Muscle of arm (tissue), 14 donors: ENCODE measurements at places on chromosomes 5 and 9.
A peak's percentile ranks its signal among the peaks of the same experiment; 100 is the strongest.

- no peak for DNase-seq
These were observed 501.6 kb downstream of the DTWD2 start for GRCh38 chr5:118486647-118487225.

DNA sequence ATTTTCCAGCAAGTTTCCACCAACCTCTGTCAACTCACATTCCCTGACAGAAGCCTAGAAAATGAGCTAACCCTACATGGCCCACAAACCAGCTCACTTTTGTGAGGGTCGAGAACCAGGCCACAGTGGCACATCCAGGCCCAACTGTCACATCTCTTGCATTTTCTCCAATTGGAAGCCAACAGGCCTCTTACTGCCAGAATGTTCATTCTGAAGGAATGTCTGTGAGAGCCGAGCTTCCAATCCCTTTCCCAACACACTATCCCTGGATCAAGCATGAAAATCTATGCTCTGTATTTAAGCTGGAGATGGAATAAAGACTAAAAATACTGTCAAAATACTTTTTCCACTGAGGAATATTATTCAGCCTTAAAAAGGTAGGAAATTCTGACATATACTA lies 20.0 kb downstream of the MARCHF3 start:
- DNase-seq = no peak

- DNase-seq = no peak
These were observed 223.4 kb upstream of the SLC24A2 start for GRCh38 chr9:20012232-20012631.

DNA sequence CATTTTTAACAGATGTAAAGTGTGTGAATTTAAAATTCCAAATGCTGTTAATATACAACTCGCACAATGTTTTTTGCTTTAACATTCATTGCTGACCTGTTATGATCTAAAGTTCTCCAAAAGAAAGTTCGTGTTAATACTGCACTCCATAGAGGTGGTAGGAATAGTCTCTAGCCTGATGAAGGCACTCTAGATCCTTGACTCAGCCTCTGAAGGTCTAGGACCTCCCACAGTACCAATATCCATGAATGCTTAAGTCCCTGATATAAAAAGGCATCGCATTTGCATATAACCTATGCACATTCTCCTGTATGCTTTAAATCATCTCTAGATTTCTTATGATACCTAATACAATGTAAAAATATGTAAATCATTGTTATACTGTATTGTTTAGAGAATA lies 213.6 kb downstream of the EFNA5 start:
- no peak for DNase-seq

DNA sequence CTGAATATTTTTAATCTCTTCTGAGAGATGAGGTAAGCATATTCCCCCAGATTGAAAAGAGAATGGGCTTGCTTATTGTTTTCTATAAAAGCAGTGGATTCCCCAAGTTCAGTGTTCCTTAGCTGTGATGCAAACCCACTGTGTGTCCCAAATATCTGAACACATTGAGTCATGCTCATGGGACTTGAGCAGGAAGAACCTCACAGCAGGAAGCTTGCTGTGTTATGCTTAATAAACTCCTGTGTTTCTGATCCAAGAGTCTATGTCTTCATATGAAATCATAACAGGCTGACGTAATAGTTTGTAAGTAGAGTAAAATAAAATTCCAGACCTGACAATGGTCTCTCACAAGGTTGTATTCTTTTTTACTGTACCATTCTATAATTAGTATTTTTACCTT lies 24.8 kb upstream of the LOX start:
- no peak for DNase-seq

DNA sequence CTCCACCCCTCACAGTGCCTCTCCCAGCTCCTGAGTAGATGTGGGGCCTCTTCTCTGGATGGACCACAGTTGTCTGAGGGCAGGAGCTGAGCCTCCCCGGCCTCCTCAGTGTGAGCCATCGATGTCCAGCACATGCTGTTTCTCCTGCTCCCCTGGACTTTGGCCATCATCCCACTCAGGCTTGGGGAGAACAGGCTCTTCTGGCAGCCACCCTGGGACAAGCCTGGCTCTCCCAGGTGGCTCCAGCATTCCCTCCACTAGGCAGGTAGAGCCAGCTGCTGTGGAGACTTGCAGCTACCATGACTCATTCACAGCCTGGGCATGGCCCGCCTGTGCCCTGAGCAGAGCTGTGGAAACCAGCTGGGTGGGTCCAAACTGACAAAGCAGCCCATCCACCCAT lies 77.0 kb downstream of the CSNK1A1 start:
- DNase-seq = no peak

- DNase-seq = no peak
These were observed 34.9 kb upstream of the B4GALT1 start for GRCh38 chr9:33202018-33202417.

DNA sequence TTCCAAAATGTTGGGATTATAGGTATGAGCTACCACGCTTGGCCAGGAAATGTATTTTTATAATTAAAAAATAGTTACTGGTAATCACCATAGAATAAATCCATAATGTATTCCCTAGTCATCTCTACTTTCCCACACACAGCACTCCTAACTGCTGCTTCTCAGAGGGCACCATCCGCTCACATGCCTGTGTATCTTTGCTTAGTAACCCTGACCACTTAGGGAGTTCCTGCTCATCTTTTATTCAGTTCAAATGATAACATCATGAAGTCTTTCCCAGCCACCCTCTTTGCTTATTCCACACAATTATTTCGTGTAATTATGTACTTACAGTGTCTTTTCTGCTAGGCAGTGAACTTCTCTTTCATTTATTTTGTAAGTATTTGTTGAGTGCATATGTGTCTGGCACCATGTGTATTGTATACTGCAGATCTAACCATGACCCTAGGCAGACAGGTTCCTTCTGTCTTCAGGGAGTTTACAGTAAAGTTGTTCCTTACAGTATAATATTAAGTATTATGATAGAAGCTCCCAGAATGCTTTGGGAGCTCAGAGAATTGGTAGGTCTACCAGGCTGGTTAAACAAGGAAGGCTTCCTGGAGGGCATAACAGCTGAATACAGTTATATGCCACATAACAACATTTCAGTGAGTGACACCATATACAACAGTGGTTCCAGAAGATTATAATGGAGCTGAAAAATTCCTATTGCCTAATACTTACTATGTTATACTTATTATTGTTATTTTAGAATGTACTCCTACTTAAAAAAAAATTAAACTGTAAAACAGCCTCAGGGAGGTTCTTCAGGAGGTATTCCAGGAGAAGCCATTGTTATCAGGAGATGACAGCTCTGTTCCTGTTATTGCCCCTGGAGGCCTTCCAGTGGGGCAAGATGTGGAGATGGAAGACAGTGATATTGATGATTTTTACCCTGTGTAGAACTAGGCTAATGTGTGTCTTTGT lies 39.2 kb downstream of the DCAF10 start:
- DNase-seq = no peak

DNA sequence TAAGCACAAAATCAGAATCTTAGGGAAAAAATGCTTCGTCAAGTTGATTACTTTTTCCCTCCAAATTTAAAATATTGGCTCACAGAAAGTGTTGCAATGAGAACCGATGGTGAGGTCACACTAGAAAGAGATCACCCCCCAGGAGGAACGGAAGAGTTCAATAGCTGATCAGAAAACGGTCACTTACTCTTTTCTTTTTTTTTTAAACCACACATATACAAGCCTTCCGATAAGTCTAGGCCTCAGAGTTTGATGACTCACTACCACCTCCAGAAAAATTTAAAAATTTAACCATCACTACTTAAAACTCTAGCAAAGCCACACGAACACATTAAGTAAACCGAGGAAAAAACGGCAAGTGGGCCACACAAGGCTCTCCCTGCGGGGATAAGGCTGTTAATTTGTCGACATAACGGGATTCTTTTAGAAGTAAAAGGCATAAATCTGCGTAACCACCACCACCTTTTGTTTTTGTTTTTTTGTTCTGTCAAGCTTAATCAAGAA lies 1.2 kb downstream of the SURF4 start:
- DNase-seq = no peak

- DNase-seq = no peak
These were observed 63.3 kb upstream of the PCA3 start for GRCh38 chr9:76700916-76701315.

DNA sequence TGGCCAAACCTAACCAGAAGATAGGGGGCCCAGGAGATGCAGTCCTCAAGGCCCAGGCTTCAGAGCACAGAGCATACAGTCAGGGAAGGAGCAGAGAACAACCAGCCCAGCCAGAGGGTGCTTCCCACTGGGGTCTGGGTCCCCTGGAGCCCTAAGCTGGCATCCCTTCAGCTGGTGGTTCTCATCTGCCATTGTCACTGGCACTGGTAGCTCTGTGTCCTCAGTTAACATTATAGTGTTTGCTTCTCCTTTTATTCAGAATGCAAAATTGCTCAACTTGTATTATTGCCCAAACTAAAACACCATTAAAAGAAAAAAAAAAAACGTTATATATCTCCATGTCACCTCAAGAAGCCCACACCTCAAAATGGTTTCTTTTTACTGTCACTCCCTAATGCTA lies 219.2 kb downstream of the ENC1 start:
- no peak for DNase-seq

- DNase-seq = no peak
These were observed 22.4 kb upstream of the STRBP start for GRCh38 chr9:123290764-123291163.

- DNase-seq = no peak
These were observed 58.7 kb upstream of the TRPC7 start for GRCh38 chr5:136423944-136424606.

DNA sequence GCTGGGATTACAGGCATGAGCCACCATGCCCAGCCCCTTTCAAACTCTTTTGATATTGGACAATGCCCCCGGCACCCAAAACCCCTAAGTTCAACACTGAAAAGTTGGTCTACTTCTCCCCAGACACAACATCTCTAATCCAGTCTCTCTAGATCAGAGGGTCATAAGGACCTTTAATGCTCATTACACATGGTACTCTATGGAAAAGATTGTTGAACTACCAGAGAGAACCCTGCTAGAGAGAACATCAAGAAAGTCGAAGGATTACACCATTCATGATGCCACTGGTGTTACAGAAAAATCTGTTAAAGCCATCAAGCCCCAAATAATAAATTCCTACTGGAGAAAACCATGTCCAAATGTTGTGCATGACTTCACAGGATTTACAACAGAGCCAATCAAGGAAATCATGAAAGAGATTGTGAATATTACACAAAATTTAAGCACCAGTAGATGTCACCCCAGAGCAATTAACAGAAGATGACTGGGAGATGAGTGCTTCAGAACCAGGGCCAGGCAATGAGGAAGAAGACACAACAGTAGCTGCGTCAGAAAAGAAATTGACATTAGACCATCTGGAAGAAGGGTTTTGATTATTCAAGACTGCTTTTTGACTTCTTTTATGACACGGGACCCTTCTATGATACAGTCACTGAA lies 28.3 kb upstream of the NIPAL4 start:
- peak; percentile 52 for DNase-seq

- no peak for DNase-seq
These were observed 148.7 kb downstream of the RFK start for GRCh38 chr9:76245518-76245917.

- DNase-seq = no peak
These were observed 53.4 kb upstream of the PAM start for GRCh38 chr5:102701748-102702147.

DNA sequence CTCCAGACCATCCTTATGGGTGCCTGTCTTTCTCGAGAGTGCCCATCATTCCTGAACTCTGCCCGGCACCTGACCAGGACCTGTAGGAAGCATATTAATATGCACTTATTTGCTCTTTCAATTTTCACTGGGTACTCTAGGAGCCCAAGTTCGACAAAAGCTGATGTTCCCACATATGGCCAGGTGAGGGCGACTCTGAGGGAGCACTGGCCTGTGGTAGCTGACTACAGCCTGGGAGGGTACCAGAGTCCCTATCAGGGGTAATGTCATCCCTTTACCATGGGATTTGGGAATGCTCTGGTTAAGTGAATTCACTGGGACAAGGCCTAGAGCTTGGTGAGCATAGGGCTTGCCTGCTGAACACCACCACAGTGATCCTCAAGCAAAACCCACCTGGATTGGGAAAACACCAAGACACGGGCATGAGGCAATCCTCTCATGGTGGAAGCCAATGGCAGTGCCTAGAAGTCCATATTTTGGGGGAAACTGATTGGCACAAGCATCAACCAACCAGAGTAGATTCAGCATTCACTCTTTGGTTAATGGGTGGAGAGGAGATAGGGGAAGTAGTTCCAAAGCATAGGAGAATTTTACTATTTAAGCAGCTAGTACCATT lies 112.2 kb downstream of the MTX3 start:
- DNase-seq = no peak

DNA sequence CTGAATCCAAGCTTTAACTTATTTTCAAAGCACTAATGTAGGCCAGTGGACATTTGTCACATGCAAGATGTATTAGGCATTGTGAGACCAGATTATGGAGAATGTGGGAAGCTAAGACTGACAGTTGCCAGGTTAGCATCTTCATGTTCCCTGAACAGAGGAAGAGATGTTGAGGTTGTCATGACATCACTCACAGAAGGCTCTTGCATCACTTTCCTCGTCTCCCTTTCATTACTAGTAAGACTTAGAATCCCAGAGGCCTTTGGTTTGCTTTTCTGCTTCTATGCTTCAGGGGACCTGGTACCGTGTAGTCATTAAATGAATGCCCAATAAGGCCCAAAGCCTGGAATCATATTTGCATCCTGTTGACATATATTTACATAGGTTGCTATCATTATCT lies 76.4 kb upstream of the RPS23 start:
- no peak for DNase-seq

DNA sequence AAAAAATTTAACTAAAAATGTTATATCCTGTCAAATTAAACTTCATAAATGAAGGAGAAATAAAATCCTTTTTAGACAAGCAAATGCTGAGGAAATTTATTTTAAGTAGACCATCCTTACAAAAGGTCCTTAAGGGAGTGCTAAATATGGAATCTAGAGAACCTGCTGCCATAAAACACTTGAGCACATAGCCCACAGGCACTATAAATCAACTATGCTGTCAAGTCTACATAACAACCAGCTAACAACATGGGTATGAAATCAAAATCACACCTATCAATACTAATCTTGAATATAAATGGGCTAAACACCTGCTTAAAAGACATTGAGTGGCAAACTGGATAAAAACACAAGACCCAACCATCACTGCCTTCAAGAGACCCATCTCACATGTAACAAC lies 15.1 kb upstream of the PRSS3 start:
- DNase-seq = no peak

DNA sequence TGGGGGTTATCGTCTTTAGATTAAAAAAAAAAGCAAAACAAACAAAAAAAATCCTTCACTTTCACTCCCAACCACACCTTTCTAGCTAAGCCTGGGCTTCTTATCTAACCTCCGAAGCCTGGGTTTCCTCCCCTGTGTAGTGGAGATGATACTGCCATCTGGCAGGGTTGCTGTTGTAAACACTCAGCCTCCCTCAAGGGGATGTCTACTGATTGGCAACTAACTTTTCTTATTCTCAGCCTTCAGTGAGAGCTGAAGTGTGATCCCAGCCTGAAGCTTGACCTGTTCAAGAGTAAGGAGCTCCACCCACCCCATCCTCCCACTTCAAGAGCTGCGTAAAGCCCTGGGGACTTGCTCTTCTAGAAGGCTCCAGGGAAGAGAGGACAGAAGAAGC lies 21.5 kb upstream of the WWC1 start:
- DNase-seq = no peak

- no peak for DNase-seq
These were observed 296.3 kb downstream of the ADAMTS6 start for GRCh38 chr5:65185468-65185867.

- no peak for DNase-seq
These were observed 43.6 kb downstream of the ROPN1L start for GRCh38 chr5:10485142-10485795.

- DNase-seq = no peak
These were observed 6.1 kb downstream of the SAR1B start for GRCh38 chr5:134626369-134627014.

- DNase-seq = no peak
These were observed 220.2 kb upstream of the CLINT1 start for GRCh38 chr5:158079097-158079496.

GRCh38 chr5:125014202-125014601 lies 267.8 kb upstream of the ZNF608 start:
- DNase-seq = no peak
